ENCODE measurements at places on chromosomes 11 and 22.

DNA sequence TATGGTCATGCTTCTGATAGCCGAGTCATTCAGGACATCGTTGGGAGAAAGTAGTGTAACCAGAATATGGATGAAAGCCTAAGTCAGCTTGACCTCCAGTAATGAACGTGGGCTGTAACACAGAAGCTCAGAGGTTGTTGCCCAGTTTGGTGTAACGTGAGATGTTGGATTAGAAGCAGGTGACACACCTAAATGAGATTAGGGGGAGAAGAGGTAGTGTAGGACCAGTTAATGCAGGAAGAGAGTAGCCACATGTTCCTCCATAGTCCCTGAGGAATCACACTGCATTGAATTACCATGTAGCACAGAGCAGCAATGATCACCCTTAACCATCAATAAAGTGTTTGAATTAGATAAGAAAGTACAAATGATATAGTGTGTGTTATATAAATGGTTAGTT lies 20.4 kb downstream of the FBXO7 start:
- no peak for DNase-seq

DNA sequence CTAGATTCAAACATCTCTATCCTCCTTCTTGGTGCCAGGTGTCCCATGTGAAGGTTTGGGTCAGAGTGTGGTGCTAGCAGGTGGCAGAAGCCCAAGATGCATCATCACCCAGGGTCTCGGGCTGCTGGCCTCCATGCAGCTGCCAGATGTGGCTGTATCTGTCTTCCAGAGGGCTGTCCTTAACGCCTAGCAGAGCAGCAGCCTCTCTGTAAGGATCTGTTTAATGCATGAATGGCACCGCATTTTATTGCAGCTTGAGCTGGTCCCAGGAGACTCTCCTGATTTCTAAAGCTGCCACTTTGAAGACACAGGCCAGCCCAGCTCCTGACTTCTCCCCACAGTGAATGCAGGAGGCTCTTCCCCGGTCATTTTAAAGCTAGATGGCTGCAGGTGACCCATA lies 26.3 kb downstream of the SLC1A2 start:
- DNase-seq = no peak

- DNase-seq = no peak
Measured at GRCh38 chr11:115848080-115848479, 343.9 kb upstream of the CADM1 start.

DNA sequence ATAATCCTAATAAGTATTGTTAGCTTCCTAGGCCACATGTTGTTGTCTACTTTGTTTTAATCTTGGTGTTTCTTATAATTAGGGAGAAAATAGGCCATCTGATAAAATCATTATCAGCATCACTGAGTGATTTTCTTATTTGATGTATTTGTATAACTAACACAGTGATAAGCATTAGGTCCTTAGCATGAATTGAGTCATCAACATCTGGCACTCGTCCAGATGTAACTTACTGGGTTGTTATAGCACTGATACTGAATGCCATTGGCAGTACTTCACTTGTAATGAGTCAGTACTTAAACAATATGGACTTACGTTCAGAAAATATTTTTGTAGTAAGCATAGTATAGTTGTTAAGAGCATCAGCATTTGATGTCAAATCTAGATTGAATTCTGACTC lies 16.2 kb downstream of the API5 start:
- no peak for DNase-seq

GRCh38 chr11:69485337-69486041 lies 4.0 kb downstream of the LINC01488 start:
- no peak for DNase-seq

- DNase-seq = no peak
Measured at GRCh38 chr11:126265811-126266210, 2.9 kb downstream of the SRPRA start.

DNA sequence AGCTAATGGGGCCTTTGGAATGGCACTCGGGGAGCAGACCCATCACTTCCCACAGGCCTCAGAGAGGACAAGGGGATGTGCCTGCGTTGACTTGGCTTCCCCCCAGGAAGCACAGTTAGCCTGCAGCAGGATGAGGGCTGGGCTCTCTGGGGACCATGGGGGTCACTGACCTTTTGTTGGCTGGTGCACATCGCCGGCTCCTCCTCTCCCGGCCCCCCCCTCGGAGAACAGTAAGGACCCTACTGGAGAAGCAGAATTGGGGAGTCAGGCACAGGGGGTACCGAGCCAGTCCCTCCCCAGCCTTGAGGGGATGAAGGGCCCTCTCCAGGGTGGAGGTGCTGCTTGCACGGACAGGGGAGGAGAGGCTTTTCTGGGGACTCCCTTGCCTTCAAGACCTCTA lies 32.8 kb downstream of the NRXN2 start:
- no peak for DNase-seq

- DNase-seq = no peak
Measured at GRCh38 chr11:62671236-62671607, 251 bp upstream of the UQCC3 start.

GRCh38 chr11:1628506-1629325 lies 859 bp upstream of the KRTAP5-5 start:
- DNase-seq = no peak

DNA sequence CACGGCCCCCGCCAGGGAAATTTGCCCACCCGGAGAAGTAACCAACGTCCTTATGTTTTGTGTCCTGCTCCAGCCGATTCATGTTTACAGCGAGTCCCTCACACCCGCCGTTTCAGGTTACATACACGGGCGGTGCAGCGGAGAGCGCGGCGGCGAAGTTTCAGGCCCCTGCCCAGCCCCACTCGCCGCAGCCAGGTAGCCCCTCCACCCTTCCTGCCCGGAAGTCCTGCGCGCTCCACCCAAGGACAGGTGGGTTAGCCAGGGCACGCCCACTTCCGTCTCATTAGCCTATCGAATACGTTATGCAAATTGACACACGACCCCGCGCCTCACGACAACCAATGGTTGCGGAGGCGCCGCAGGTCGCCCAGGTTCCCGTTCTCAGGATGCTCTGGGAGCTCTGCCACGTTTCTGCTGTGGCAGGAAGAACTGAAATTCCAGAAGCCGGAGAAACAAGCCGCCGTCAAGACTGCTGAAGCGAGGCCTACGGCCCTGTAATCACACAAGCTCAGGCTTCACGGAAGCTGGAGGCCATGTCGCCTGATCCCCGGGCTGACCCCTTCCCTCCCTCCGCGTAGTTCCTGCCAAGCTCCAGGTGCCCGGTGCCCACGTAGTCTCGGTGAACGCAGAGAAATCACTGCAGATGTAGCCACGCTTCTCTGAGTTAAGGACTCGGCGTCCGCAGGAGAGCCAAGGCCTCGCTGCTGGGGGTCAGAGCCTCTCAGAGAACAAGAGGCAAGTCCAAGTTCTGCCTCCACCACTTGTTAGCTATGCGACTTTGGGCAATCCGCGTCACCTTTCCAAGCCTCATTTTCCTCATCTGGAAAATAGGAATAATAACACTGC lies 22.4 kb upstream of the MYH9 start:
- peak; percentile 97 for DNase-seq

DNA sequence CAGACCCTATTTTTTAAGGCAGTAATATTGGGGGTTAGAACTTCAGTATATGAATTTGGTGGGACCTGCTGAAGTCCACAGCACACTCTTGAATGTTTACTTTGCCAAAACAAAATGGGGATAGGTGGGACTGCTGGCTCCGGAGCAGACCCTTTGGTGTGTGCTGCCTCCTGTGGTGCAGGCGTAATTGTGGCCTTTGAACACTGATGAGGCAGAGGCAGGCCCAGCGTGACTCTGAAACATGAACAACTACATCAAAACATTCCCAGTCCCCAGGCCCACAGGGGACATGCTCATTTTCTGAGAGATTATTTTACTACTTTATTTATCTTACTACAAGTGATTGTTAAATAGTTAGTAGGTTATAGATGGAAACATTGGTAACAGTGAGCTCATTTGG lies 225.0 kb upstream of the TBCEL start:
- no peak for DNase-seq

- DNase-seq = no peak
Measured at GRCh38 chr11:23772081-23772480, 724.8 kb upstream of the LUZP2 start.

DNA sequence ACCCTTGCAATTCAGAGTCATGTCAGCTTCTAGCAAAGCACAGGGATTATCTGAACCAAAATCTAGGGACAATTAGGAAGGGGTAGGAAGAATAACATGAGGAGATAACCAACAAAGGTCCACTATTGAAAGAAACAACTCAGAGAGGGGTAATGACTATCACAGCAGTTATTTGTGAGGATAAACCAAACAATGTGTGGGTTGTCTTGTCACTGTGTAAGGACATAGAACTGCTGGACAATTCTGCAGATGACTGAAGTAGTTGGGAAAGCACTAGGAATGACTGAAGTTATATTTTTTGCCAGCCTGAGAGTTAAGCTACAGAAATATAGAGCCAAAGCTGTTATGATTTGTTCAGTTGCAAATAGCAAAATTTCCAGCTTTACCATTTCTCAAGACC lies 858.4 kb upstream of the CCDC90B start:
- no peak for DNase-seq

DNA sequence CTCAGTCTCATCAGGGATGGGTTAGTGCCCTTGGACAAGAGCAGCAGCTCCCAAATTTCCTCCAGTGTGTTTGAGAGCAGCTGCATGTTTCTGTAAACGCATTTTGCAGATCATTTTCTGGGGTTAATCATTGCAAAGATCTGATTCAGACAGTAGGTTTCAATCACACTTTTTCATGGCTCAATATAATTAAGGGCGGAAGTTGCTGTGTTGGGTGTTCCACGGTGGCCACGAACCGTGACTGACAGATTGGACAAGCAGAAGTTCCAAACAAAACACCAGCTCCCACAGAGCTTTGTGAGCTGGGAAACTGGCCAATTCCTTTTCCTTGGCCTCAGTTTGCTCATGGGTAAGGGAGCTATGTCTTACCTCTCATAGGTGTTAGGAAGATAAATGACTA lies 8.4 kb upstream of the RASSF10 start:
- no peak for DNase-seq

- DNase-seq = peak; percentile 96
Measured at GRCh38 chr11:125941619-125942611, 3.9 kb upstream of the VSIG10L2 start.

DNA sequence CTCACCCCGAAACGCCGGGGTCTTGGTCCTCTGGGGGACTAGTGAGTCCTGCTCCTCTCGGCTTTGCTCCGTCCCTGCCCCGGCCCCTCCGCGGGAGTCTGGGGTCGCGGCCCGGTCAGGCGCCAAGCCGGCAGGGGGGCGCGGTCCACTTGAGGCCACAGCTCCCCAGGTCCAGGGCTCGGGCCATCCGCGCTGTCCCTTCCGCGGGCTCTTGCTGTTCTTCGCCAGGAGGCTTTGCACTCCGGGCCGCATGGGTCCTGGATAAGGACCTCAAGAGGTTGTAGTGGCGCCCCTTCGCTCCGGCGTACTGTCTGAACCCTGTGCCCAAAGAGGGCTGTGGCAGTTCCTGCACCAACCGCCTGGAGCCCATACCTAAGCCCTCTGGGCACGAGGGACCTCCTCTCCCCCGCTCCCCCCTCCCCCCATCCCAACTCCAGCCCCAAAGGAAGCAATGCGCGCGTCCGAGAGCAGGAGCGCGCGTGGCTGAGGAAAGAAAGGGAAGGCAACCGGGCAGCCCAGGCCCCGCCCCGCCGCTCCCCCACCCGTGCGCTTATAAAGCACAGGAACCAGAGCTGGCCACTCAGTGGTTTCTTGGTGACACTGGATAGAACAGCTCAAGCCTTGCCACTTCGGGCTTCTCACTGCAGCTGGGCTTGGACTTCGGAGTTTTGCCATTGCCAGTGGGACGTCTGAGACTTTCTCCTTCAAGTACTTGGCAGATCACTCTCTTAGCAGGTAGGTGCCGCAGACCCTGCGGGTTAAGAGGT lies at the start of gene ADM:
ADM (plus strand) TSS at position 579 of the 767 bp plus-strand sequence. CDS start 628 bp downstream, outside the sequence.
- DNase-seq = peak; percentile 44

DNA sequence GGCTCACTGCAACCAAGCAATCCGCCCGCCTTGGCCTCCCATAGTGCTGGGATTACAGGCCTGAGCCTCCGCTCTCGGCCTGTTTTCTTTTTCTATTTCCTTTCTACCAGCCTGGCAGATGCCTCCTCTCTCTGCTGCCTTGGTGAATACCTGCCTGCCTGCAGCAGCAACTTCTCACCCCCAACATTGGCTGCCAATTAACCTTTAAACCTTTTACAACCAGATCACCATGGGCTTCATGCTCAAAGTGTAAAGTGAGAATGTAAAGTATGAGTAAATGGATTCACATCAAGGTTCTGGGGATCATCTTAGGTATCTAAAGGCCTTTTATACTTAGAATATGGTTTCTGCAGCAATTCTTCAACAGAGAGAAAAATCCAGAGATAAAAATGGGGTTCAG lies 13.0 kb upstream of the FCHSD2 start:
- DNase-seq = no peak

DNA sequence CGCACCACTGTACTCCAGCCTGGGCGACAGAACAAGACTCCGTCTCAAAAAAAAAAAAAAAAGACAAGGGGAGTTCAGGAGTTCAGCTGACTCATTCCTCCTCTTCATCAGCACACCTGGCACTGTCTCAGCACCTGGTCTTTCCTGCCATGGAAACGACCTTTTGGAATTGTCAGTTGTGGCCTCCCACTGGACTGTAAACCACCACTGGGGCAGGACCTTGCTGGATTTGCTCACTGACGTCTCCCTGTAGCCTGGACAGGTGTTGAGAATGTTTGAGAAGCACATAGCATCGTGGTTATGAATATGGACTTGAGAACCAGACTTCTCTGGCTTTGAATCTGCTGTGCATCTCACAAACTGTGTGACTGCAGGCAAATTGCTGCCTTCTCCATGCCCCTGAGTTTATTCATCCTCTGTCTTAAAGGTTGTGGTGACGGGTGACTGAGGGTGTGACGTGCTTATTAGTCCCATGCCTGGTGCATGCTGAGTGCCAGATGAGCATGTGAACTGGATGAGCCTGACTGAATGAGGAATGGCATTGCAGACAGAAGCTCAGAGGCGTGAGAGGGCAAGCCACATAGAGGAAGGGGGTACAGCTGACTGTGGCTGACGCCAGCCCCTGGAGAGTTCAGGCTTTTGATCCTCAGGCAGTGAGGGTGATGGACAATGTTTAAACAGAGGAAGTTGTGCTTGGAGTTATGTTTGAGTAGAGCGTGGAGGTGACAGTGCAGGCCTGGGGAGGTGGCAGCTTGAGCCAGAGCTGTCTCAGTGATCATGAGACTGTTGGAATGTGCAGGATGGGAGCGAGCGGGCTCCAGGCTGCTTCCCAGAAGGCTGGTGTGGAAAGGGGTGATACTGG lies 12.7 kb downstream of the TOM1 start:
- no peak for DNase-seq

DNA sequence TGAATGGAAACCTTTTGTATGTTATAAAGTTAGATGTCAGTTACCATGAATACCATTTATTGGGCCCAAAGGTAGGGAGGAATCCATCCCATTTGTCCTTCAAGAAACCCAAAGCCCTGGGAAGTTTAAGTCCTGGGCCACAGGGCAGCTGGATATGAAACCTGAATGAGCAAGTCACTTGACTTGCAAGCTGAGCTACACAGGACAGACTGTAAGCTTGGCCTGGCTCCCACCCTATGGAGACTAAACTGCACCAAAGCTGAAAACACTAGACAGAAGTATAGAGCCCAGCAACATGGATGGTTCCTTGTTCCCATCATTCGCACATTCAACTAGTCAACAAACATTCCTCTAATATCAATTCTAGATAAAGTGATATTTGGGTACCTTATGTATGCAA lies 71.3 kb downstream of the KCNC1 start:
- DNase-seq = no peak

- DNase-seq = peak; percentile 47
Measured at GRCh38 chr11:68841718-68842426, at the start of gene CPT1A. Gene CPT1A, minus strand, starts transcription at chr11:68841916. Its CDS starts 26,442 bp downstream, at chr11:68815474.

GRCh38 chr22:18111759-18112330 lies 1.2 kb downstream of the TUBA8 start:
- peak; percentile 45 for DNase-seq

Data from NCI-H2081 (cell line).